ENCODE measurements at places on chromosomes 11 and 22.

DNA sequence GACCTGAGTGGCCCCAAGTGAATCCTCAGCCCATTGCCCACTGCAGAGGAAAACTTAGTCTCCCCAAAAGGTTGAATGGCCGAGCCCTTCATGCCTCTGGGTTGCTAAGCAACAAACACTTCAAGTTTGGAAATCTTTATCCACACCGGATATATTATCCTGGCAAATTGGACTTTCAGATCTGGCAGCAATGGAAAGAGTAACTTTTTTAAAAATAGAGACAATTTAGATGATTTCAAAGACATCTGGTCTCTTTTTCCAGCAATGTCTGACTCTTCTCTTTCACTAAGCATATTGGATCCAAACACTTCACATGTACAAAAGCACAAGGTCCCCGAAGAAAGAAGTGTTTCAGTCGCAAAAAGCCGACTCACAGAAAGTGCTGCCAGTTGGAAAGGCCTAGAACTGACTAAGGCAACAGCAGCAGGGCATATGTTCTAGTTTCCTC, 505.3 kb downstream of the SOX6 start:
- DNase-seq: no peak

DNA sequence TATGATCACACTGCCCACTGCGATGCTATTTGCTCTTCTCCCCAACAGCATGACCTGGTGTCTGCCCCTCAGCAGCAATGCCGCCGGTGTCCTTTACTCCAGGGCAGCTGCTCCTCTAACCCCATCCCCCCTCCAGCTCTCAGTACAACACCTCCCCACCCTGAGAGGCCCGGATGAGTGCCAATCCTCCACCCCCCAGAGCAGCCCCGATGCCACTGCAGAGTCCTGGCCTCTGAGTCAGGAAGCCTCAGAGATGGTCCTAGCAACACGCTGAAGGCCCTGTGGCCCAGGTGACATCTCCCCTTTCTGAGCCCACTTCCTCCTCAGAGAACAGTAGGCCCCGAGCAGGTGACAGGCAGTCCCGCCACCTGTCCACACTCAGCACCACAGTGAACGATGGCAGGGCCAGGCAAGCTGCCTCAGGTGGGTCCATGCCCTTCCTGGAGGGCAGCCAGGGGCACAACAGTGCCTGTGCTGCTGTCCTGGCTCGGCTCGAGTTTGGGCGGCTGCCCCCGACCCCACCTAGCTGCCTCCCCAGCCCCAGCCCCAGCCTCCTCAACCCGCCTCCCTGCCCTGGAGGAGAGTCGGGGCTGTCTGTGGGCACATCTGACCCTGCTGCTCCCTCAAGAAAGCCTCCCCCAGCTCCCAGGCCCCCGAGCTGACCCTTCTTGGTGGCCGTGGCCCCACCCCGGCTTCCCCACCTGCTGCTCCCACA, 3.9 kb upstream of the NDUFS8 start:
- DNase-seq: no peak

DNA sequence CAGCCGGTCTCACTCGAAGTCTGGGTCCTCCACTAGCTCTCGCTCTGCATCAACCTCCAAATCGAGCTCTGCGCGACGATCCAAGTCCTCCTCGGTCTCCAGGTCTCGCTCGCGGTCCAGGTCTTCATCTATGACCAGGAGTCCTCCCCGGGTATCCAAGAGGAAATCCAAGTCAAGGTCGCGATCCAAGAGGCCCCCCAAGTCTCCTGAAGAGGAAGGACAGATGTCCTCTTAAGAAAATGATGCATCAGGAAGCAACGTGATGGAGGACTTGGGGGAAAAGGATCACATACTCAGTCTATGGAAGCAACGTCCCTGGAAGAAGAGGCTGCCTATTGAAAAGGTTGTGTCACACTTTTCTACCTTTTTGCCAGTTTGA, 1.1 kb downstream of the SRSF8 start:
- DNase-seq: no peak

DNA sequence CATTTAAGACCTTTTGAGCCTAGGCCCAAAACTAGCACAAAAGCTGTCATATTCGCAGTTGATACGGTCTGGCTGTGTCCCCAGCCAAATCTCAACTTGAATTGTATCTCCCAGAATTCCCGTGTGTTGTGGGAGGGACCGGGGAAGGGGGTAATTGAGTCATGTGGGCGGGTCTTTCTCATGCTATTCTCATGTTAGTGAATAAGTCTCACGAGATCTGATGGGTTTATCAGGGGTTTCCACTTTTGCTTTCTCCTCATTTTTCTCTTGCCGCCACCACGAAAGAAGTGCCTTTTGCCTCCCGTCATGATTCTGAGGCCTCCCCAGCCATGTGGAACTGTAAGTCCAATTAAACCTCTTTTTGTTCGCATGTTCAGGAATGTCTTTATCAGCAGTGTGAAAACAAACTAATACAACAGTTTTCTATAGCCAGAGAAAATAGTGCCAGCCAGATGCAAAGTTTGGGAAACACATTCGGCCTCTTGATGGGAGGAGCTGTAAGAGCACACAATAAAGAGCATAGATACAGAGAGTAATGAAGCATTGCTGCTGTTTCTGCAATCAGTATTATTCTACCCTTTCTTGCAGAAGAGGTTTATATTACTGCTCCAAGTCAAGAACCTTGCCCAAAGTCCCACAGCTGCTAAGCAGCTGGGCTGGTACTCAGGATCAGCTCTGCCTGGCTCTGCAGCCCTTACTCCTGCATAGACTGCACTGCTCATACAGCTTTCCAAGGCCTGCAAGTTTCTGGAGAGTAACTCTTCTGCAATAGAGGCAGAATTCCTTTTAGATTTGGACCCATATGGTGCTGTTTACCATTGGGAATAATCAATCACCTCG, 2.0 kb upstream of the ZNF195 start:
- no peak for DNase-seq

DNA sequence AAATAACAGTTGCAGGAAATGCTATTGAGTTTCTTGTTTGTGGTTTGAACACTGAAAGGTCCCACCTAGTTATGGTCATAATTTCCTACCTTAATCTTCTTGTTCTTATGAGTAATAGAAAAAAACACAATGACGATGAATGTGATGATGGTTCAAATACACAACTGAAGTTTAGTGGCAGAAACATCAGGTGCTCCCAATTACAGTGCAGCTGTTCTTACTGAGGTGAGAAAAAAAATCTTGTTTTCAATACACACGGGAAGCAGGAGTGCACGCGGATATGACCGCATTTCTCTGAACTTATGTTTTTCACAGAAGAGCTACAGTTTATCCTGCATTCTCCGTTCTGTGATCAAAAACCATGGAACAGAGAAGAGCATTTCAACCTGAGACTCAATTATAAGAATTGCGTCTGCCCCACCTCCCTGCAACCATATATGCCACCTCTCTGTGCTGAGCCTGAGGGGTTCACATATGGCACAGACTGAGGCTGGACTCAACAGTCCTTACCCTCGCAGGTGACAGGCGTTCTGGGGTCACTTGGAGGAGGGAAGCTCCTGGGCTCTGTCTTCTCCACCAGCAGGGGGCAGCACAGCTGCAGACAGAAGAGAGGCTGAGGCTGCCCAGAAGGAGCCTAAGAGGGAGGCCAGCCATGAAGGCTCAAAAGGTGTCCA, 99.7 kb upstream of the IGLL5 start:
- DNase-seq: peak; percentile 77

GRCh38 chr11:10265936-10266335, 28.1 kb downstream of the SBF2 start:
- no peak for DNase-seq

GRCh38 chr11:100105255-100105981, 581.7 kb upstream of the ARHGAP42 start:
- no peak for DNase-seq

DNA sequence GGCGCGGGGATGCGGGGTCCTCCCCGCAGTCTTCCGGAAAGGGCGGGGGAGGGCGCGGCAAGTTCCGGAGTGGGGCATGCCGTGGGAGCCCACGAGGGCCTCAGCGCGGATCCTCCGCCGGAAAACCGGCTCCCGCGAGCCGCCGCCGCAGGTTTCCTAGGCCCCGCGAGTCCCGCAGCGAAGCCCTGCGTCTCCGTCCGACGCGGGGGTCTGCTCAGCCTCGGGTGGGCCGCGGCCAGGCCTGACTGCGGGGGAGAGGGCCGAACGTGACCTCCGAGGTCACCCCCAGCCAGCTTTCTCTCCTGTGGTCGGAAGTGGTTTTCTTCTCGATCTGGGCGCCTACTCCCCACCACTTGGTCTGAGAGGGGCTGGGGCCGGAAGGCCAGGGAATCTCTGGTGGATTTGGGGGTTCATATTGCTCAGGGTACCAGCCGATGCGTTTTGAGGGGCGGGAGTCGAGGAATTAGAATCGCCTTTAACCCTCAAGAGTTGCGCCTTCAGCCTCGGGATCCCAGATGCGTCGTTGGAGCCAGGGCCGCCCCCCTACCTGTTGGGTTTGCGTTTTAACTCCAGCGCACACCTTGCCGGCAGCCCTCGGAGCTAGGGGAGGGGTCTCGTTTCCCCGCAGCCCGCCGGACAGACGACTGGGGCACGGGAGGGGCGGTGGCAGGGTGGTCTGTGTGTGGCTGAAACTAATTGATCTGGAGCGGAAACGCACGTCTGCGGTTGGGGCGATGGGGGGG, 3.6 kb upstream of the CCND1 start:
- no peak for DNase-seq

DNA sequence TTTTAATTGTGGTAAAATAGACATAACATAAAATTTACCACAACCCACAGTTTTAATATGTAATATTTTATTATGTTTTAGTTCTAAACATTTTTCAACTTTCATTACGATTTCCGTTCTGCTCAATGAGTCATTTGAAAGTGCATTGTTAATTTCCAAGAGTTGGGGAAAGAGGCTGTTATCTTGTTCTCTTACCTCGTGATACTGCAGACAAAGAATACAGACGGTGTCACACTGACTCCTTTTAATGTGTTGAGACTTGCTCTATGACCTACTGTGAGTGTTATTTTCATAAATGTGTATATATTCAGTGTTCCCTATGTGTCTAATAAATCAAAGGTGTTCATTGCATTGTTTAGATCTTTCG, 10.8 kb upstream of the RAC2 start:
- no peak for DNase-seq

DNA sequence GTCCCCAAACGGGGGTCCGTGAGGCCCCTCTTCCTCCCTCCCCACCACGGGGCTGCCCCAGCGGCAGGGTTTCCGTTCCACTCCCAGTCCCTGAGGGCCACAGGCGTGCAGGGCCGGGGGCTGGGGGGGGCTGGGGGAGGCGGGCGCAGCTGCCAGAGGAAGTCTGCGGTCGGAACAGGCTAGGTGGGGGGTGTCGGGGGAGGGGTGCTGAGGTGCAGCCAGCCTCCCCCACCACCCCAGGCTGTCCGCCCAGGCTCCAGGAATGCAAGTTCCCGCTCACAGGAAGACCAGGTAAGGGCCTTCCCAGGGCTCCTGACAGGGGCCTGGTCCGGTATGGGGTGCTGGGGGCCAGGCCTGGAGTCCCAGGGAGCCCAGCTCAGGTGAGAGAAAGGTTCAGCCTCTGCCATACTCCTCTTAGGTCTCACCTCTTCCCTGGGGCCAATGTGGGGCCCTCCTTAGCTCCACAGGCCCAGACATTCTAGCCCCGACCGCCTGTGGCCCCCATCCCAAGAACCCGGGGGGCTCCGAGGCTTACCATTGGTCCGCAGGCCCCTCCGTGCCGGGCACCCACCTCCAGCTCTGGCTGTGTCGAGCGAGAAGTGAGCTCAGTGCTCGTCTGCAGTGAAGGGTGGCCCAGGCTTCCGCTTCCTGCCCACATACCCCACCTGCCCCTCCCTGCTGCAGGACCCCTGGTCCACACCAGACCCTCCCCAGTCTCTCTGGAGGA, at the start of gene PTPRCAP:
PTPRCAP (minus strand) TSS at position 601 of the 727 bp plus-strand sequence; CDS start at position 538, 63 bp downstream.
- DNase-seq: no peak

GRCh38 chr11:43942662-43943371, 380 bp downstream of the C11orf96 start:
- no peak for DNase-seq

DNA sequence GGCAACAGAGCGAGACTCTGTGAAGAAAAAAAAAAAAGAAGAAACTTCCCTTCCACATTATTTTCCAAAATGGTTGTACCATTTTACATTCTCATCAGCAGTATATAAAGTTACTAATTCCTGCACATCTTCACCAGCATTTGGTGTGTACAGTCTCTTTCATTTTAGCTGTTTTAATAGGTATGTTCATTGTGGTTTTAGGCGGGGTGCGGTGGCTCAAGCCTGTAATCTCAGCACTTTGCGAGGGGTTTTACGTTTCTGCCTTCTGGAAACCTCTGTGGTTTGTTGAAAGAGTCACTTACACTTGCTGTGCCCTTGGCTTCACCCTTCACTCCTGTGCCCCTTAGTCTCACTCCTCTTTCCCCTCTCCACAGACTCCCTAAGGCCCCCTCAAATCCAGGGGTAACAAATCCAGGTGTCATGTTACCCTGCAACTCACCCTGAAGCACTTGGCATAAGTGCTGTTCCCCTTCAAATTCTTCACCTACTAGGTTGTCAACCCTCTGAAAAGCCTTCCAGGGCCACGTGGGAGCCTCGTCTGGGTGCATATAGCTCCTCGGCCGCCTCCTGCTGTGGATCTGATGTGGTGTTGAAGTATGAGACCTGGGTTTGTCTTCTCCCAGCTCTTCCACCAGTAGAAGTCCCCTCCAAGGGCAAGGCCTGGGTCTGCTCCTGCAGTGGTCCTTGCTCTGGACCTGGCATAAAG, 20.8 kb downstream of the TOB2 start:
- no peak for DNase-seq

DNA sequence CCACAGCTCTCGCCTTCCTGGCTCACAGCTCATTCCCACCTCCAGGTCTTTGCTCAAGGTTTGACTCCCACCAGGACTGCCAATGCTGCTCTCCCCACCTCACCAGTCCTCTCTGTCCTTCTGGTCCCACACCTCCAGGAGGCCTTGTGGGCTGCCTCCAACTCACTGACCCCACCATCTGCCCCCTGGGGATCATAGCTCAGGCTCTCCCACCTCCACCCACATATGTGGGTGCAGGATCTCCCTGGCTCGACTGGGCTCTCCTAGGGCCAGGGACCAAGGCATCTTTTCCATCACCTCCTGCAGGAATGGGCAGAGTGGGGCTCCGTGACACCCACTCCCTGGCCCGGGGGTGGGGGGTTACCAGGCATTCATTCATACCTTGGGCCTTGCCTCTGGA, 13.8 kb upstream of the SSTR3 start:
- no peak for DNase-seq

DNA sequence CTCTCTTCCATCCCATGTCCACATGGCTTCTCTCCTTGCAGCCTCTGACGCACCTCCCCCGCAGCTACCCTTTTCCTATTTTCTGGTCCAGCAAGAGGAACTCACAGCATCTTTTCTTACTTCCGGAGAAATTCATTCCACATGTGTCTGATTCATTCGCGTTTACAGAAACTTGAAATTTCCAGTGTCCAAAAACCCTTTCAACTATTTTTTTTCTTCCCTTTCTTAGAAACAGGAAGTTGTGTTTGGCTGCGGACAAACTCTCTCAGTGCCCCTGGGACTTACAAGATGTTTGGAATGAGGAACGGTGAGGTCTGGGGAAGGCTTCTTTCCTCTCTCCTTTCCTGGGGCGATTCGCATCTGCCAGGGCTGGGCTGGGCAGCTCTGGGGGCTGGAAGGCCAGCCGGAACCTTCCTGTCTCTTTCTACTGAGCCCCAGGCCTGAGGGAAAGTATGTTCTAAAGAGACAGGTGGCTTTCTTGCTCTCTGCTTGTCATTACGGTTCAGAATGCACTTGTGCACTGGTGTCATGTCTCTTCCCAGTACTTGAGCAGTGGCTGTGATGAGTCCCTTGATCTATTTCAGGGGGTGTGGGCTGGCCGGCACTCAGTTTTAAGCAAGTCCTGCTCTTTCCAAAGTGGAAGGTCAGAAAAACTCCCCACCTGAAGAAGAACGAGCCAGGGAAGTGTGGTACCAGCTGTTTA, 27.5 kb downstream of the ADAMTS8 start:
- peak; percentile 26 for DNase-seq

- DNase-seq: no peak
Observed at GRCh38 chr11:35170503-35170902, 31.5 kb downstream of the CD44 start.

GRCh38 chr11:106014620-106015019, 7.4 kb downstream of the MSANTD4 start:
- no peak for DNase-seq
